Activated CD4-positive, alpha-beta memory T cell treated with anti-CD3 and anti-CD28 coated beads, Interleukin-2, amount 10 ng/mL, durations not matched to agents 7 days and 5 days (primary cell): ENCODE measurements at places on chromosomes 3 and 15. TPM values are rescaled to one million over a fixed set of nuclear protein-coding genes. Genes with fewer than 3 reads are reported as not detected.

GRCh38 chr15:96261575-96262034, 68.9 kb upstream of the NR2F2 start:
- H3K27ac ChIP-seq, result no peak overlapping the region
- H3K4me1 ChIP-seq, result no peaks in the 10 kb centered on the region
- DNase-seq, result no peak

DNA sequence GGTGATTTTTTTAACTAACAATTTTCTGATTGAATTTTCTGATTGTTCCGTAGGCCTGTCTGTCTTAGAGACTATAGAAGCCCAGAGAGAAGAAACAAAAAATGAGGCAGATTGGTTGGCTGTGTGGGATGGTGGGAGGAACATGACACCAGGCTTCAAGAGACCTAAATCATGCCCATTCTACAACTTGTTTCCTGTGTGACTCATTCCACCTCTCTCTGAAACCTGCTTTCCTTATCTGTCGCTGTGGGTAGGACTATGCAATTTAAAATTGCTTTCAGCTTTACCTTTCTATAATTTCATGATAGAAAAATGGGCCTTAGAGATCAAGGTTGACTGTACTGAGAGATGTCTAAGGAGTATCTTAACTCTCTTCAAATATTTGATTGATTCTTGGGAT, 44.5 kb downstream of the OXNAD1 start:
- DNase-seq, result peak; percentile 65
- peaks cover 91% of the 10 kb centered on the region for H3K4me1 ChIP-seq
- H3K4me3 ChIP-seq, result peak overlapping the region; percentile 63
- no peaks in the 10 kb centered on the region for H3K27me3 ChIP-seq

GRCh38 chr3:86740751-86741150, 250.2 kb downstream of the VGLL3 start:
- H3K27ac ChIP-seq, result no peak overlapping the region
- H3K36me3 ChIP-seq, result no peaks in the 10 kb centered on the region
- H3K27me3 ChIP-seq, result no peaks in the 10 kb centered on the region
- H3K4me3 ChIP-seq, result no peak overlapping the region
- DNase-seq, result no peak

GRCh38 chr3:153835540-153835939, 285.6 kb upstream of the ARHGEF26 start:
- H3K36me3 ChIP-seq, result no peaks in the 10 kb centered on the region
- H3K4me1 ChIP-seq, result no peaks in the 10 kb centered on the region
- no peak overlapping the region for H3K27ac ChIP-seq

PDIA3 gene
- 290 TPM for total RNA-seq

PLCB2 gene
- 140 TPM for total RNA-seq

CHRD gene
- not detected for total RNA-seq
